ENCODE measurements at places on chromosomes 5 and 9.

DNA sequence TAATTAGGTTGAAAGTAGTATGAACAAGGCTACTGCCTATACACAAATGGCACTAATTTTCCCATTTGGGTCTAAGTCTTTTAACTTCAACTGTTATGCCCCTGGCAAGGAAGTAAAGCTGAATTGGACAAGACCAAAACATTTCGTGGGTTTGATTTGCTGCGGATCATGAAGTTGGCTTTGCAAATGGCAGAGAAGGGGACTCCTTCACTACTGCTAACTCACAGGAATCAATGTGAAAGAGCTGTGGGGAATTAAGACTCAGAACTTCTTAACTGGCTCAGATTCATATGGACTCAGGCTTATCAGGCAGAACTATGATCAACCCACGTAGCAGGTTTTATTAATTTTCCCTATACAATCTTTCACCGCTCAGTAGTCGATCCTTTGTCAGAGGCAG, 73.8 kb upstream of the IFNE start:
- DNase-seq, result no peak

- no peak for DNase-seq
Observed at GRCh38 chr5:122699201-122699600, 75.7 kb upstream of the SNX2 start.

DNA sequence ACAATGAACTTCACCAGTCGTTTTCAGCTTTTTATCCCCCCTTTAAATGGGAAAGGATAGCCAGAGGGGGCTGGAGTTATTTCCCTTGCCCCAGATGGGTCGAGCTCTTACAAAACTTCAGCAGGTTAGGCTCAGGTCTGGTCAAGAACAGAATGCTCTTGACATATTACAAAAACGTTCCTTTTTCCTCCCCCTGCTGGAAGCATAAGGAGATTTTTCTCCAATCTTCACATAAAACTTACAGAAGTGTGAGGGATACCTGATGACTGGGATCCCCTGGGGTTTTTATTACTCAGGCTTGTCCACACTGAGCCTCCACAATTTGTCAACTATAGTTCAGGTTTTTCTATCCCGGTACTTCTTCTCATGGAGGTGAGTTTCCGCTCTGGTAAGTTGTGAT, 60.8 kb downstream of the CSF2 start:
- DNase-seq, result no peak

GRCh38 chr5:80925931-80926330, 34.2 kb upstream of the RASGRF2 start:
- no peak for DNase-seq

- DNase-seq, result no peak
Observed at GRCh38 chr5:105739732-105740131, 1931.0 kb downstream of the EFNA5 start.

DNA sequence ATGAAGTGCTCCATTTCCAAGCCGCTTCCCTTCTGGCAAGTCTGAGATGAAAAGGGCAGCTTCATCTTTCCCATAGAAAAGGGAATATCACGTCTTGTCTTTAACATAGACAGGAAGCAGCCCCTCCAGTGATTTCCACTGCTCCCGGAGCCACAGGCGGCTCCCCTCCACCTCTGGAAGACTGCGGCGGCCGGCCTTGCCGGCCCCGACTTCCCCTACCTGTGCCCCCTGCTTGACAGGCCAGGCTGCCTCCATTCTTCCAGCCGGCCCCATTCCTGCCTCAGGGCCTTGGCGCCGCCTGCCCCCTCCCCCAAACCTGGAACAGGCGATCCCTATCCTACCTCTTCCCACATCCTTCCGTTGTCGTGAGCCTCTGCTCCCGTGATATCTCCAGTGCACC, 141.8 kb downstream of the ZNF354C start:
- DNase-seq, result no peak

DNA sequence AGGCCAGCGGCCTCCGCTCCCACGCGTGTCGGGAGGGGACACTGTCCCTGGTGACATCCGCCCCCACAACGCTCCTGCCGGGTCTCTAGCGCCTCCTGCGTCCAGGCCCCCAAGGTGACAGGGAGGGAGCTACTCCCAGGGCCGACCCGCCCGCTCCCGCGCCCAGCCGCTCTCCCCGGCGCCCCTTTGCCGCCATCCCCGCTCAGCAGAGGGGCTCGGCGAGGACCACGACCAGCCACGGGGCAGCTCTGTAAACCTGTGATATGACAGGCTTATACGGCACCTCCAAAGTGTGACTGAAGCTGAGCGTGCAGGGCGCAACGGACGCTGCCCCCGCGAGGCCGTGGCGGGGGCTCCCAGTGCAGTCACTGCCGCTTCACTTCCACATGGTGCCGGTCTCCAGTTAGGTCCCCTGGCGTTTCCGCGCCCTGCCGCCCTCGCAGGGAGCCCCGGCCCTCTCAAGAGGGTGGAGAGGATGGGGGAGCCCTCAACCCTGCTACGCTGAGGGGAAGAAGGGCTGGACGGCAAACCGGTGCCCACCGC, 978 bp upstream of the ADCY2 start:
- no peak for DNase-seq

- no peak for DNase-seq
Observed at GRCh38 chr5:50874306-50875001, 208.0 kb downstream of the PARP8 start.

- DNase-seq, result no peak
Observed at GRCh38 chr9:68802525-68803015, 97.5 kb downstream of the PIP5K1B start.

DNA sequence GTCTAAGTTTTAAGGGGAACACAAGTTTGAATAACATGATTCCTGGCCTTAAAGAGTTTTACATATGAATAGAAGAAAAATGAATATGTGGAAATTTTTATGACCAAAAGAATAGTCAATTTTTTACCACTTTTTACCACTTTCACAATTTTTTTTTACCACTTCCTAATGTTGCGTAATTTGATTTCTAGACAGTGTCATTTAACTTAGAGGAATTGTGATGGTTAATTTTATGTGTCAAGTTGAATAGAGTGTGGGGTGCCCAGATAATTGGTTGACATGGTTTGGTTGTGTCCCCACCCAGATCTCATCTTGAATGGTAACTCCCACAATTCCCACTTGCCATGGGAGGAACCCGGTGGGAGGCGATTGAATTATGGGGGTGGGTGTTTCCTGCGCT, 416.6 kb downstream of the KIF4B start:
- DNase-seq, result no peak

- no peak for DNase-seq
Observed at GRCh38 chr5:5671823-5672222, 249.3 kb downstream of the ICE1 start.

GRCh38 chr9:117491491-117491890, 76.6 kb upstream of the ASTN2 start:
- DNase-seq, result no peak
